NCI-H1092 (cell line): ENCODE measurements at places on chromosomes 4 and X.

DNA sequence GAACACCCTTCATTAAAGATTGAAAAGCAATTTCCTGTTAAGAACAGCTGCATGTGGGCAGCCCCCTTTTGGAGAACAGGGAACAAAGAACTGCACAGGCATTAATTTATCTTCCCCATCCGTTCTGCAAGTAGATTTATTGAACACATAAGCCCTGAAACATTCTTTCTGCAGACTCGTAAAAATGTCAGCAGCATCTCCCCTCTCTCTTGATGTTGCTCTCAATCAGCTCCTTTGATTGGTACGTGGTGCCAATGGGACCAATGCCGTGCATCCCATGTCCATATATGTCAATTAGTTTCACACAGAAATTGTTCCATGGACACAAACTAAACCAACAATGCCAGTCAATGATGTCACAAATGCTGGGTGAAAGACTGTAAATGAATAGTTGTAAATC, 228.5 kb upstream of the RASGEF1B start:
- no peak for DNase-seq

DNA sequence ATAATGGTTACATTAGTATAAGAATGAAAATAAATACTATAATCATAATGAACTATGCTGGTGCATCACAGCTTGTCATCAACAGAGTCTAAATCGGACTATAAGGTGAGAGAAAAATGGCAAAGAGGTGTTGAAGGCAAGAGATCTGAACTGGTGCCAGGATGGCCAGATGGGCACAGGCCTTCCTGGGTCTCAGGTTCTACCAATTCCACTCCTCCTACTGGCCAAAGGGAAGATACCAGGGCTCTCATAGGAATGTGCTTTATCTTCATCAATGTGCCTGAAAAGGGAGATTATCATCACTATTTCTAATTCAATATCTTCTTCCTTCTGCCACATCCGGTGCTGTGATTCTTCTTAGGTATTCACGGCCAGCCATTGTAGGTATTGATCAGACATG, 107.6 kb downstream of the GASK1B start:
- no peak for DNase-seq

DNA sequence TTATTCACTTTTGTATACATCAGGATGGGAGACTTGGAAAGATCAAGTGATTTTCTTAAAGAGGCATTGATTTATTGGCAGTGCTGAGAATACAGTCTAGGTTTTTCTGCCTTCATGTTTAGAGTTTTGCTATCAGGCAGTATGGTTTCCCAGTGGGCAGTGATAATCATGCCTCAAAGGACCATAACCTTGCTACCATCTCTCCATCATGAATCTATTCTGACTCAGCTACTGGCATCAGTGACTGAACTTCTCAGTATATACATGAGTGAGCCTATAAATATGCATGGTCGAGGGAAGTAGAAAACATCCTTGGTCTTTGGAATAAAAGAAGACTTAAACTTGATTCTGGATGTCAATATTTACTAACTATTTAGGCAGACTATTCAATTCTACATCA, 562.0 kb upstream of the AADAT start:
- no peak for DNase-seq

GRCh38 chr4:180333162-180333561, 1910.0 kb upstream of the TENM3 start:
- DNase-seq, result no peak

GRCh38 chr4:53043891-53044650, 182.0 kb downstream of the RASL11B start:
- no peak for DNase-seq

GRCh38 chr4:147336252-147336651, 144.6 kb upstream of the EDNRA start:
- DNase-seq, result no peak

GRCh38 chr4:76257824-76258223, 6.3 kb downstream of the FAM47E start:
- DNase-seq, result no peak

DNA sequence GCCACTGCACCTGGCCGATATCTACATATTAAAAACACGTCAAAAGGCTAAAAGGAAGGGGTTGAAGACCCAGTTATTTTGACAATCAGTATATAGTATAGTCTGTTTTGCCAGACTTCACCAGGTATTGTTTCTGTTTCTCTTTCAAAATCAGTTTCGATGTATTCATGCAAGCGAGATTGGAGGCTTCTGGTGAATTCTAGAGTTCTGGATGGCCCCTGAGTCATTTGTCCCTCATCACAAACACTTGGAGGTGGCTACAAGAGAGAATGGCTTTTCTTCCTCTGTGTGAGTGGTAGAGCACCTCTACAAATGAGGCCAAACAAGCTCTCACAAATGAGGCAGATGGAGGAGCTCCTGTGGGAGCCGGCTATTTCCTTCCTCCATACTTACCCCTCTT, 68.6 kb upstream of the ADGRG2 start:
- no peak for DNase-seq

- DNase-seq, result peak; percentile 42
Measured at GRCh38 chr4:663438-664428, 10.3 kb downstream of the ATP5ME start.

DNA sequence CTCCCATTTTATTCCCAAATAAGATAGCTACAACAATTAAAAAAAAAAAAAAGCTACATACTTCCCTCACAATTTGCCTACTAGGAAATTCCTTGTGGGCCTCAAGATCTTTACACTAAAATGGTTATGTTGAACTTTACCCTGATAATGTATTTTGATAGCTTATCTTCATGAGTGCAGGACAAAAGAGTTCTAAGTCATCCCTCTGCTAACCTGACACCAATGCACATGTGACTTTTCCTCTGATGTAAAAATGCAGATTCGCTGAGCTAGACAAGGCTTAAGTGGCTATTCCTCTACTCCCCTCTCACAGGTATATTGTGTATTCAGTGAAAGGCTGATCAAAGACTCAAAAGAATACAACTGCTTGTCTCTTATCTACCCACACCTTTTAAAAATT, 22.5 kb downstream of the ELF2 start:
- DNase-seq, result no peak

DNA sequence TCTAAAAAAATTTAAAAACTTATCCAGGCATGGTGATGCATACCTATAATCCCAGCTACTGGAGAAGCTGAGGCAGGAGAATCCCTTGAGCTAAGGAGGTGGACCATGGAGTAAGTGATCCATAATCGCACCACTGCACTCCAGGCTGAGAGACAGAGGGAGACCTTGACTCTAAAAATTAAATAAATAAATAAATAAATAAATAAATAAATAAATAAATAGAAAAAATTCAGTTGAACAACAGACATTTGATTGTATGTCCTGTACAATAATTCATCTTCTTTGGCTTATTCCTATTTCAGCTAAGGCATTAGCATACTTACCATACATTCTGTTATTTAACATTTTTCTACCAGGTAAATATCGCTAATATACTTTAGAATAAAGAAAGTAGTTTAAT, 726.1 kb upstream of the GALNTL6 start:
- DNase-seq, result no peak

DNA sequence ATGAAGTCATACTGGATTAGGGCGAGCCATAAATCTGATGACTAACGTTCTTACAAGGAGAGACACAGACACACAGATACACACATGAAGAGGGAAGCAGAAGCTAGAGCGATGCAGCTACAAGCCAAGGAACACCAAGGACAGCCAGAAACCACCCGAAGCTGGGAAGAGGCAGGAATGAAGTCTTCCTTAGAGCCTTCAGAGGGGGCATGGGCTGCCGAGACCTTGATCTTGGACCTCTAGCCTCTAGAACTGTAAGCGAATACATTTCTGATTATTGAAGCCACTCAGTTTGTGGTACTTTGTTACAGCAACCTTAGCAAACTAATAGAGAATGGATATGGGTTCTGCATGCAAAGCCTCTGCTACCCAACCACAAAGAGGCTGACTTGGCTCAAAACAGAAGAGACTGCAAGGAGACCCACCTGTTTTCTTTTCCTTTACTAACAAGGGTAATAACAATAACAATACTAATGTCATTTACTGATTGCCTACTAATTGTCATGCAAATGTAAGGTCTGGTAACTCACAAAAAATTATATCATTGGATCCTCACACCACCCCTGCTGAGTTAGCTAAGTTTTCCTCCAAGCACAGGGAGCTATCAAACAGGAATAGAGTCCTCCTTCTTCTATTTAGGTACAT, 10.1 kb upstream of the LDB2 start:
- no peak for DNase-seq

DNA sequence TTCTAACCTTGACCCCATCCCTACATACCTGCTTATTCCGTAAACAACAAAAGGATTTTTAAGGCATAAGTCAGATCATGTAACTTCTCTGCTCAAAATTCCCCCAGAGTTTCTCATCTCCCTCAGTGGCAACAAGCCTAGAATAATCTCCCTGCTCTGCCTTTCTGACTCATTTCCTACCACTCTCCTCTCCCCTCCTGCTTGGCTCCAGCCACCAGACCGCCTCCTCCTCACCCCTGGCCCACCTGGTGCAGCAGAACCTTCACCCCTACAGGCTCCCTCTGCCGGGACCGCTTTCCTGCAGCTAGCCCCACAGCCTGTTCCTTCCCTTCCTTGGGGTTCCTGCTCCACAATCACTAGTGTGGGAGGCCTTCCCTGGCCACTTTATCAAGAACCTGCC, 32.1 kb downstream of the TSPAN5 start:
- no peak for DNase-seq

- no peak for DNase-seq
Measured at GRCh38 chr4:10115271-10115796, 1.3 kb downstream of the WDR1 start.

DNA sequence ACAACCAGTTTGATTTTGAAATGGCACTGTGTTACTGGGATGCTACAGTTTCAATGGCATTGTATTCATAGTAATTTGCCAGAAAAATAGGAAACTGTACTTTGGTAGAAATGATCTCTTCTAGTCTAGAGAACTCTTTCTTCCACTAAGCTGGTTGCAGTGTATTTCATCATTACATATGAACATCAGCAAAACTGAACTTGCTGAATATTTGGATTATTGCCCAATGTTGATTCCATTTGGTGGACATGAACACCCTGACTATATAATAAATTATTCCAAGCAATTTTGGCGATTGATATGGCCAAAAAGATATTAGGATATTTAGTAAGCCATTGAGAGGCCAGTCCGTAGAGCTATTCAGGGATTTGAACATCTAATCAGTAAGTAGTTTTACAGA, 191.8 kb upstream of the CXorf66 start:
- DNase-seq, result no peak

DNA sequence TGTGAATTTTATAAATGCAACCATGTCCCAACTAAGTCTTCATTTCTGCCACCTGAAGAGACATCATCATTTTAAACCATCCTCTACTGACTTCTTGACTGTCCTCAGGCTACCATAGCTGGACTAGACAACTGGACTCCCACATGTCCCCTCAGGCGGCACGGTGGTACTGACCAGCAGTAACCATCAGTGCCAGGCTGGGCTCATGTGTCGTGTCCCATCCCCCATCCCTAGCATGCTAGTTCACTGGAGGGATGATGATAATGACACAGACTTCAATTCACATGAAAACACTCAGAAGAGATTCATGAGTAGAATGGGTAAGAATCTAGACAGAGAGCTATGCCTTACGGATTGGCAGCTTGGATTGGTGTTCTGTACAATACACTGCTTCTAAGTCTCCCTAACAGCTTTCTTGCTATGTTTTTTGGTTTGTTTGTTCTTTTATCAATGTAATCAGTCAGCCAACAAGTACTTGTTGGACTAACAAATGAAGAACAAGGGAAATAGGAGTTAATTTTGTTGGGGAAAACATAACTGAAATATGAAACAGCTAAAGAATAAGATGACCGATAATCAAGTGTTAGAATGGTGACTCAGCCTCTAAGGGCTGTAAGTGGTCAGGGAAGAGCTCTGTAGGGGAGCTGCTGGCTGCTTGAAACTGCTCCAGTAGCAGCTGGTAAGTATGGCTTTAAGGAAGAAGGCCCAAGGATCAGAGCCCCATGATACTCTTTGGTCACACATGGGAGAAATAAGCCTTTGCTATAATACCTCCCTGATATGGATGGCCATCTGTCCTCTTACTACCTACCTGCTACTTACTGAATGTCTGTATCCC, 10.3 kb downstream of the ZDHHC9 start:
- DNase-seq, result no peak

GRCh38 chr4:44093390-44093789, 355.2 kb downstream of the KCTD8 start:
- DNase-seq, result no peak

DNA sequence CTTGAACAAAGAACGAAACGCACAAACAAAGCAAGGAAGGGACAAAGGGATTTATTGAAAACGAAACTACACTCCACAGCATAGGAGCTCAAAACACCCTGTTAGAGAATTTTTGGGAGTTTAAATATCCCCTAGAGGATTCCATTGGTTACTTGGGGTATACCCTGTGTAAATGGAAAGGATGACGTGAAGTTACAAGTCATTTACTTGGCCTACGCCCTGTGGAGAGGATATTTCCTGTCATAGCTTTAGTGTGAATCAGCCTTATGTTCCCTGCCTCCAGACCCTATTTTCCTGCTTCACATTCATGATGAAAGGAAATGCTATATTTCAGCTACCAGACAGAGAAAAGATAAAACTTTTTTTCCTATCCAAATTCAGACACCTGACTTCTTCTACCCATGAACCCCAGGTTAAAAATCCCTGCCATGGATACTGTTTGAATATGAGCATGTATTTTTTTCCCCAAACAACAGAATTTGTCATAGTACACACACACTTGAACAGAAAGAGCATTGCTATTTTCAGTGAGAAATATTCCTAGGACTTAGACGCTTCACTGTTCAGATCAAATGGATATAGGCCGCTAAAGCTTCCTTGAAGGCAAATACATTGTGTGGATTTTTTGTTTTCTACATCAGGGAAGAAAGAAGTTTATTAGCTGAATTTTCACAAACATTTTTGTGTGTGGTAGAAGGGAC, 20.4 kb downstream of the PIN4 start:
- no peak for DNase-seq

DNA sequence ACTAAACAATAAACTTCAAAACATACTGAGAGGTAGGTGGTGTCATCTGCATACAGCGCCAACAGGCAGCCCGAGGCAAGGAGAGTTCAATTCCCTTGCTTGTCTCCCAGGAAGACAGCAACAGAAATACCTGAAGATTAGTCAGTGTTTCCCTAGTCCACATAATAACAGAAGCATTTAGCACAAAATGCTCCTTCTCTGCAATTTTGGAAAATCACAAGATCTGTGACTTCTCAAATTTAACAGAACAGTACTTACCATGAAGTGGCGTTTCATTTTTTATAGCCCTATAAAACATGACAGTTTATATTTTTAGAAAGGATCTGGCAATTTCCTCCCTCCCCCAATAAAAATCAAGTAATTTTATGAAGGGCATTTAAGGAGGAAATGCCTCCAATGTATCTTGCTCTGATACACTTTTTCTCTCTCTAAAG, 67.1 kb upstream of the MYOZ2 start:
- DNase-seq, result no peak

DNA sequence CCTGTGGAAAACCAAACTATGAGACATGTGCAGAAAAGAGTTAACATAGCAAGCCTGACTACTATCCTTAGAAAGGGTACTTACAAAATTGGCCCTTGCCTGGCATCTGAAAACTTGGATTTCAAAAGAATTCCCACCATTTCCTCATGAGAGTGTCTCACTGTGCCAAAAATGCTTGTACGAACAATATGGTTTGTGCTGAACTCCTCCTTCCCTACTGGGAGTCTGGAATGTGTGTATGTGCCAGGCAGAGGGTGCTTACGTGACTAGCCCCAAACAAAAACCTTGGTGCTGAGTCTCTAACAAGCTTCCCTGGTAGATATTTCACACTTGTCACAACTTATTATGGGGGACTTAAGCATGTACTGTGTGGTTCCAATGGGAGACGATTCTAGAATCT, 81.7 kb upstream of the GIMD1 start:
- no peak for DNase-seq

- no peak for DNase-seq
Measured at GRCh38 chrX:31508338-31508737, 436.5 kb upstream of the FTHL17 start.
